ENCODE measurements at places on chromosomes 2 and 18.

- no peak for DNase-seq
Measured at GRCh38 chr18:41226186-41226585, 728.8 kb upstream of the PIK3C3 start.

DNA sequence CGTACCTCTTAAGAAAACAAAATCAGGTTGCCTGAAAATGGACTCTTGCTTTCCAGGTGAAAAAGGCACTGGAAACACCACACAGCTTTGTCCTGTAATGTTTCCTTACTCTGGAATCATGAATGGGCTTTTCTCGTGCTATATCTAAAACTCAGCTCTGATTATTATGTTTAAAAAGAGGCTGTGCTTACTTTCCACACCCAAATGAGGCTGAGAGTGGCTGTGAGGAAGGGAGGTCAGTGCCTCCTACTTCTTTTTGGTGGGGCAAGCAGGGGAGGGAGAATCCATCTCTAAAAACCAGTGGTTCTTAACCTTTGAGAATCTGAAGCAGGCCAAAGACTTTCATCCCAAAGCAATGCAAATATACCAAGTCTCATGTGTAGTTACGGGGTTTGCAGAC is 148.6 kb downstream of the FAM210A start:
- no peak for DNase-seq

GRCh38 chr2:149666809-149667320 is 79.3 kb upstream of the MMADHC start:
- DNase-seq: no peak

GRCh38 chr2:104404526-104404925 is 449.4 kb upstream of the POU3F3 start:
- DNase-seq: no peak

DNA sequence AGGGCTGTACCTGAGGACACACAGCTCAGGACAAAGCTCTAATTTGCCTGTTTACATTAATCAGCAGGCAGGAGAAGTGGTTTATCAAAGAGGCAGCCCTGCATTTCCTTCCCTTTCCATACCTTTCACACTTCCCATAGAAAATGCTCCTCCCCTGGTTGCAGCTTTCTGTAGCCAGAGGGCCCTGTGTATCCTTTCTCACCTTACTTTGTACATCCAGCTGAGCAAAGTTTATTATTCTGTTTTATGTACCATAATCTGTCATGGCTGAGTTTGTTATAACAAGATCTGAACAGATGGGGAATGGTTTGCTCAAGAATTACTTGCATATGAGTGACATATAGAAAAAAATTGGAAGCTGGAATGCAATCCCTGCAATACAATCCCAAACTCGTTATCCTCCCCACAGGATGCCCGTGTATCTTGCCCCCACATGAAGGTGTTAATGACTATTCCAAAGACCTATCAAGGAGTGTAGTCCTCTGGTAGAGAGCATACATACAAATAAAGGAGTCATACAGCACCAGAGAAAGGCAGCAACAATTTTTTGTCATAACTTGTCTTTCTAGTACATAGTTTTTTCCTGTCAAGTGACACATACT is 1025.8 kb upstream of the KLHL29 start:
- no peak for DNase-seq

DNA sequence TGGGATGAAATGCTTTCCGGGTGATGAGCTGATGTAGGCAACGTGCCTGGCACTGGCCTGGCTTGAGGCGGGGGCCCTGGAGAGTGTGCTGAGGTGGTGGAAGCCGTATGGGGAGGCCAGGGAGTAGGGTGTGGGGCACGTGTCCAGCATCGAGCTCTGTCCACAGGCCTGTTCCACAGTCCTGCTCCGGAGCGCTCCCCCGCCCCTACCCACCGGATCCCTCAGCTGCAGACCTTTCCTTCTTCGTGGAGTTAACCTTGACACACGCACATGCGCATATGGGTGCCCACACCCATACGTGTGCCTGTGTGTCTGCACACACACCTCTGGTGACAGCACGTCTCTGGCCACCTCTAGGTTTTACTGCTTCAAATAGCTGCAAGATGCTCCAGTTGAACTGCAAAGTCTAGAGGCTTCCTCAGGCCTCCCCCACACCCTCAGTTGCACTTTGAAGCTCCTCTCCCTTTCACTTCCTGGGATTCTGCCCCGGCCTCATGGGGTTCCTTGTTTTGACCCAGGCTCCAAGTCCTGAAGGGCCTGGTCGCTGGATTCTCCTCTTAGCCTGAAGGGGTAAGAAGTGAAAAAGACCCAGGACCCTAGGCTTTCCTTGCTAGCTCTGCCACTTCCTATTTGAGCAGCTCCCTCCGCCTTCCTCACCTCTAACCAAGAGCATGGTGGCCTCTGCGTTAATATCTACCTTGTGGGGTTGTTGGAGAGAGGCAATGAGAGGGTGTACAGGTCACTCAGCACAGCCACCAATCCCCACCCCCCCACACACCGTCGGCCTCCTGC is 49.5 kb downstream of the INHBB start:
- DNase-seq: no peak

DNA sequence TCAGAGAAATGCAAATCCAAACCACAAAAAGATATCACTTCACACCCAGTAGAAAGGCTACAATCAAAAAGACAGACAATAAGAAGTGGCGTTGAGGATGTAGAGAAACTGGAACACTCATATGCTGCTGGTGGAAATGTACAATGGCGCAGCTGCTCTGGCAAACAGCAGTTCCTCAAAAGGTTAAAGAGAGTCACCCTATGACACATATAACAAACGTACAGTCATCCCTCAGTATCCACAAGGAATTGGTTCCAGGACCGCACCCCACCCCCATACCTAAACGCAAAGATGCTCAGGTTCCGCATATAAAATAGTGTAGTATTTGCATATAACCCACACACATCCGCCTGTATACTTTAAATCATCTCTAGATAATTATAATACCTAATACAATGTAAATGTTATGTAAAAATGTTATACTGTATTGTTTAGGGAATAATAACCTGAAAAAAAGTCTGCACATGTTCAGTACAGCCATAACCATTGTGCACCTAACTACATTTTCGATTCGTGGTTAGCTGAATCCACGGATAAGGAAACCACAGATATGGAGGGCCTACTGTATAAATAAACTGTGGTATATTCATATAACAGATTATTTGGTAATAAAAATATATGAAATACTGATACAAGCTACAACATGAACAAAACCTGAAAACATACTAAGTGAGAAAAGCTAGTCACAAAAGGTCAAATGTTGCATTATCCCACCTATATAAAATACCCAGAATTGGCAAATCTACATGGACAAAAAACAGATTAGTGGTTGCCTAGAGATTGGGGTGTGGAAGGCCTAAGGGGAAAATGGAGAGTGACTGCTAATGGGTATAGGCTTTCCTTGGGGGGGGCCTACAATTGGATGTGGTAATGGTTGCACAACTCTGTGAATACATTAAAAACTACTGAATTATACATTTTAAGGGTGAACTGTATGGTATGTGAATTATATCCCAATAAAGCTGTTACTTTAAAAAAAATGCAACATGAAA is 37.5 kb downstream of the UXS1 start:
- no peak for DNase-seq

- no peak for DNase-seq
Measured at GRCh38 chr18:63109802-63110201, 209.8 kb downstream of the BCL2 start.

- DNase-seq: no peak
Measured at GRCh38 chr18:51009072-51009471, 20.9 kb upstream of the SMAD4 start.

GRCh38 chr2:170307555-170308351 is 129.8 kb downstream of the MYO3B start:
- DNase-seq: no peak

DNA sequence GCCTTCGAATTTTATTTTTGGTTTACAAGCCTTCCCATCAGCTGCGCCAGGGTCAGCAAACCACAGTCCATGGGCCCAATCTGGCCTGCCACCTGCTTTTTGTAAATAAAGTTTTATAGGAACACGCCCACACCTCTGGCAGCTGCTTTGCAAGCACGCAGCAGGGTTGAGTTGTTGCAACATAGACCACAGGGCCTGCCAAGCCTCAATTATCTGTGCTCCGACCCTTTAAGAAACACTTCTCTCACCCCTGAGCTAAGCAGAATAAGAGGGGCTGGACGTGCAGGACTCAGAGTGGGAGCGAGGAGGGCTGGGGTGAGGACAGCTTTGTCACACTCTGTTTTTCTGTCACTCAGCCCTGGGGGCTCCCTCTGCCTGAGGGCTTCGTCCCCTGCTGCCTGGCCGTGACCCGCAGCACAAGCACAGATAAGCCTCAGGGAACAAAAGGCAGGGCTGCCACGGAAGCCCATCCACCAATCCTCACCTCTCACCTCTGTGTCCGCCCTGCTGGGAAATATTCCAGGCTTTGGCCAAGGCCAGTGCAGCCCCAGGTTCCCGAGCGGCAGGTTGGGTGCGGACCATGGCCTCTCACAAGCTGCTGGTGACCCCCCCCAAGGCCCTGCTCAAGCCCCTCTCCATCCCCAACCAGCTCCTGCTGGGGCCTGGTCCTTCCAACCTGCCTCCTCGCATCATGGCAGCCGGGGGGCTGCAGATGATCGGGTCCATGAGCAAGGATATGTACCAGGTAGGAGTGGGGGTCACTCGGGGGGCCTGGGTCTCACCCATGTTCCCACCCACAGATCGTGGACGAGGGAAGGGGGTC is at the start of gene AGXT:
TSS of gene AGXT (plus strand) at position 539 of the 823 bp plus-strand sequence. CDS start at position 581, 42 bp downstream.
- DNase-seq: no peak

DNA sequence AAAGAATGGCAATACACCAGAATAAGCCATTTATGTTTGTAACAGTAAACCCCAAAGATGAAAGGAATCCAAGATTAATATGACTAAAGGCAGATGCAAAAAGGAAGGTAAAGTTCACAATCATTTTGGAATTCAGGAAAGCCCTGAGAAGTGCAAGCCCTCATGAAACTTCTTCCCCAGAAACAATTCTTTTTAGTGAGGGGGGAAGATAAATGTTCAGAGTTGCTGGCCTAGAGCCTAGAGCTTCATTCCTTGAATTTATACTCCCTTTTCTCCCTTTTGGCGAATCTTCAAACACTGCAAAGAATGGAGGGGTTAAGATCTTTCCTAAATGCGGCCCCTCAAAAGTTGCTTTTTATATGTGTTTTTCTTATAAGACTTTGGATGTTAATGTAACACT is 368.8 kb downstream of the MEIS1 start:
- DNase-seq: no peak

DNA sequence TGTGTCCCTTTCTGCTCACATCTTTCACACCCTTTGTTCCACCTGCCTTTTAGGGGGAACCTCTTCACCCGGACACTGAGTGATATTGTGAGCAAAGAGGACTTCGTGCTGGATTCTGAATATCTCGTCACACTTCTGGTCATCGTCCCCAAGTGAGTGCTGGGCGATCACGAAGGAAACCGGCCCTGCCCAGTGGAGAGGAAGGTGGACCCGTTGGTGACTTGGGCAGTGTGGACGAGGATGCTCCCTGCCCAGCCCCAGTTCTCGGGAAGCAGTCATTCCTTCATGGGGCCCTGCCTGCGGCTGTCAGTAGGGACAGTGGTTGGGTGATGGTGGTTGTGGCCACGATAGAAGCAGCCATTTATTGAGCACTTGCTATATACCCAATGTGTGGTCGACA is 40.8 kb downstream of the PDIA6 start:
- no peak for DNase-seq

- peak; percentile 27 for DNase-seq
Measured at GRCh38 chr2:120887741-120888231, 152.1 kb downstream of the GLI2 start.

GRCh38 chr18:10659594-10659993 is 133.8 kb downstream of the NAPG start:
- DNase-seq: no peak

DNA sequence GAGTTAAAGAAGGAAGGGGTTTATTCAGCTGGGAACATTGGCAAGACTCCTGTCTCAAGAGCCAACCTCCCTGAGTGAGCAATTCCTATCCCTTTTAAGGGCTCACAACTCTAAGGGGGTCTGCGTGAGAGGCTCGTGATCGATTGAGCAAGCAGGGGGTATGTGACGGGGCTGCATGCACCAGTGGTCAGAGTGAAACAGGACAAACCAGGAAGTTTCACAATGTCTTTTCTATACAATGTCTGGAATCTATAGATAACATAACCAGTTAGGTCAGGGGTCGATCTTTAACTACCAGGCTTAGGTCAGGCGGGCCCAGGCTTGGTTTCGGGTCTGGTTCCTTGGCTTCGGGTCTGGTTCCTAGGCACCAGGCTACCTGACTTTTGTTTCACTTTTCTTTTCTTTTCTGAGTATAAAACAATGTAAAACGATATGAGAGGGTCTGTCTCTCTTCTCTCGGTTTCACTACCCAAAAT is 30.1 kb upstream of the LIPG start:
- DNase-seq: no peak

DNA sequence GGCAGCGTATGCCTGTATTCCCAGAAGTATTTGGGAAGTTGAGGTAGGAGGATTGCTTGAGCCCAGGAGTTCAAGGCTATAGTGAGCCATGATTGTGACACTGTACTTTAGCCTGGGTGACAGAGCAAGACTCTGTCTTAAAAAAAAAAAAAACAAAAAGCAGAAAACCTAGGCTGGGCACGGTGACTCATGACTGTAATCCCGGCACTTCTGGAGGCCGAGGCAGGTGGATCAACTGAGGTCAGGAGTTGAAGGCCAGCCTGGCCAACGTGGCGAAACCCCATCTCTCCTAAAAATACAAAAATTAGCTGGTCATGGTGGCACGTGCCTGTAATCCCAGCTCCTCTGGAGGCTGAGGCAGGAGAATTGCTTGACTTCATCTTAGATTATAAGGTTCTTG is 46.4 kb downstream of the MTA3 start:
- no peak for DNase-seq

DNA sequence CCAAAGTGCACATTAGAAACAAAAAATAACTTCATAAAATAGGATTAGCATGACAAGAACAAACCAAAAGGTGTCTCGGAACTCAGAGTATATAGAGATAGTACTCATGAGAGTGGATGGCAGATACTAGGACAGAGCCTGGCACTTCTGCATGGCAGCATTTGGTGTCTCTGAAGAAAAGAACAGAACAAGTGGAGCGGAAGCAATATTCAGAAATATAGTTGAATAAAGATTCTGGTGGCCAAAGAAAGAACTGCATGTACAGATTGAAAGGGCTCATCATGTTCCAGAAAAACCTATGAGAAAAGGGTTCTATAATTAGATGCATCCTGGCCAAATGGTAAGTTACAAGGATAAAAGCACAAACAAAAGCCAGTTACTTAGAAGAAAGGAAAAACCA is 90.9 kb downstream of the CCDC138 start:
- DNase-seq: no peak

DNA sequence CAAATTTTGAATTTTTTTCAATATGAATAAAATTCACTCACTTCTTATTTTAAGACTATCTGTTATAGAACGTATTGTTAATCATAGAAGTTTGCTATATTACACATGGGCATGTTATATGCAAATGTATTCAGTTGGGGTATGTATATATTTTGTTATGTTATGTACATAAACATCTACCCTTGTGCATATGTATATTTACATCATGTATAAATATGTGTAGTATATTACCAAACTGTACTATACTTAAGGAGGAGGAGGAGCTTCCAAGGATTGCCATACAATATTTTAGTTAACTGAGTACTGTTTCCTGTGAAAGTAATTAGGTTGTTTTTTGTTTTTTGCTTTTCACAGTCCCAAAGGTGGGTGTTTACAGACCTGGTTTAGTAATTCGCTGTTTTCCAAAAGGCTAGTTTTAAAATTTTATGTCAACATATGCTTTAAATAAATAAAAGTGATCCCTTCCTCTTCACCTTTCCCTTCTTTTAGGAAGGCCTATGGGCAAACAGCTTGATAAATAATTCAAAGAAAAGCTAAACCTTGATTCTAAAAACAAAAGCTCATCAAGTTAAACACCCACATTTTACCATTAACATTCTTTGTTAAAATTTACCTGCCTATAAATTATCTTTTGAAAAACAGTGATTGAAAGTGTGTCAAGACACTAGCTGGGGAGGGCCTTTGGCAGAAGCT is 12.9 kb upstream of the POU3F3 start:
- DNase-seq: no peak

All from NCI-H187 treated with DMSO at 0.1 percent for 48 hours (cell line).